ENCODE measurements at places on chromosomes 5 and 9.
A peak's percentile ranks its signal among the peaks of the same experiment; 100 is the strongest.

GRCh38 chr5:177548495-177548894 is 5.9 kb downstream of the FAM193B start:
- DNase-seq: no peak
- peaks cover 14% of the 10 kb centered on the region for H3K4me1 ChIP-seq
- H3K36me3 ChIP-seq: peaks cover 2% of the 10 kb centered on the region
- peak overlapping the region; percentile 33 for H3K27ac ChIP-seq
- H3K27me3 ChIP-seq: no peaks in the 10 kb centered on the region
- H3K4me3 ChIP-seq: no peak overlapping the region

GRCh38 chr9:134670042-134670525 is 28.5 kb downstream of the COL5A1 start:
- DNase-seq: peak; percentile 34
- no peaks in the 10 kb centered on the region for H3K27me3 ChIP-seq
- peak overlapping the region; percentile 16 for H3K27ac ChIP-seq
- no peaks in the 10 kb centered on the region for H3K36me3 ChIP-seq
- peaks cover 14% of the 10 kb centered on the region for H3K4me1 ChIP-seq

DNA sequence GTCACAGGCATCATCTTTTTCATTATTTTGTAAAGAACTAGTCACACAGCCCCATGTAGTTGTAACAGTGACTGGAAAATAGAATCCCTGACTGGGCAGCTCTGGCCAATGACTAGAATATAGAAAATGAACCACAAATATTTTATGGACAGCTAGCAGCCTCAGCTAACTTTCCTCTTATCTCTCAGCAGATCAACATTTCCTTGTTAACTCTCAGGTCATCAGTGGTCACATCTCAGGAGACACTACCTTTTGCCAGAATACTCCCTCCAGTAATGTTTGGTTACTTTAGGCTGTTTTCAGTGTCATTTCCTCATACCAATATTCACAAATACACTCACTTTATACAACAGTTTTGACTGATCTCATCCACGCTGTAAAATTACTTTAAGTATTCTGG is 43.9 kb downstream of the FAM169A start:
- no peak overlapping the region for H3K4me3 ChIP-seq
- H3K27me3 ChIP-seq: no peaks in the 10 kb centered on the region
- no peaks in the 10 kb centered on the region for H3K36me3 ChIP-seq
- H3K27ac ChIP-seq: no peak overlapping the region

- no peaks in the 10 kb centered on the region for H3K36me3 ChIP-seq
- no peaks in the 10 kb centered on the region for H3K4me1 ChIP-seq
- no peaks in the 10 kb centered on the region for H3K27me3 ChIP-seq
- DNase-seq: no peak
- no peak overlapping the region for H3K27ac ChIP-seq
Measured at GRCh38 chr5:39742916-39743315, 318.1 kb upstream of the DAB2 start.

GRCh38 chr5:17426104-17426749 is 71.8 kb upstream of the TAF11L2 start:
- H3K27me3 ChIP-seq: no peaks in the 10 kb centered on the region
- H3K36me3 ChIP-seq: no peaks in the 10 kb centered on the region
- no peak for DNase-seq
- H3K4me1 ChIP-seq: peaks cover 4% of the 10 kb centered on the region
- no peak overlapping the region for H3K4me3 ChIP-seq

- peaks cover 7% of the 10 kb centered on the region for H3K4me1 ChIP-seq
- no peak for DNase-seq
- no peak overlapping the region for H3K4me3 ChIP-seq
- no peaks in the 10 kb centered on the region for H3K36me3 ChIP-seq
- H3K27me3 ChIP-seq: no peaks in the 10 kb centered on the region
- no peak overlapping the region for H3K27ac ChIP-seq
Measured at GRCh38 chr9:131274674-131275331, 1.5 kb downstream of the FAM78A start.

GRCh38 chr5:177183766-177184360 is 50.3 kb downstream of the NSD1 start:
- H3K4me3 ChIP-seq: no peak overlapping the region
- no peaks in the 10 kb centered on the region for H3K27me3 ChIP-seq
- H3K4me1 ChIP-seq: peaks cover 7% of the 10 kb centered on the region
- no peaks in the 10 kb centered on the region for H3K36me3 ChIP-seq

GRCh38 chr5:17186256-17186655 is 31.2 kb upstream of the BASP1 start:
- H3K36me3 ChIP-seq: no peaks in the 10 kb centered on the region
- peaks cover 25% of the 10 kb centered on the region for H3K4me1 ChIP-seq
- H3K4me3 ChIP-seq: no peak overlapping the region
- no peaks in the 10 kb centered on the region for H3K27me3 ChIP-seq
- H3K27ac ChIP-seq: peak overlapping the region; percentile 21

DNA sequence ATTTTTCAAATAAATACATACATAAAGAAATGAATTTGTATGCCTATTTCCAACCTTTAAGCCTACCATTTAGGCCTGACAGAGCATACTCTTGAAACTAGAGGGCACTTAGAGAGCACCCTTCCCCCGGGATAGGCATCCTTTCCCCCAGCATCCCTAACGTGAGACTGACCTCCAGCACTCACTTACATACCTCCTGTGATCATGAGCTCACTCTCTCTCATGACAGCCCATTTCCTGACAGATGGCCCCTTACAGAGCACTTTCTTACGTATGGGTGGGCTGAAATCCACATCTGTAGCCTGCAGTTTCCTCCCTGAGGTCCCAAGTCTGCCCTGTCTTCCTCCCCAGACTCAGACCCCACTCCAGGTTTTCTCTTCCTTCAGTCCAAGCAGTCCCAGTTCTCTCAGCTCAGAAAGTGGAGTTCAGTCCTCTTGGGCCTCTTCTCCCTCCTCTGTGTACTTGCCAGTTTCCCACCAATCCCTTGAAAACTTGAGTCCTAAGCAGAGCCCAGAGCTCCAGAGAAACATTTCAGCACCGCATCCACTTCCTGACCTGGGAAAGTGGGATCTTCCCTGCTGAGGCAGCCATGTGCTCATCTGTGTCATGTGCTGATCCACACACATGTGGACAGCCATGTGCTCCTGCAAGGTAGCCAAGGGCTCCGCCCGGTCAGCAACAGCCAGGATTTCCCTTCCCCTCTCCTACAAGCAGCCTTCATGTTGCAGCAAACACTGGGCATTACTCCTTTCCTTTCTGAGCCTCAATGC is 2.2 kb upstream of the CDX1 start:
- no peaks in the 10 kb centered on the region for H3K36me3 ChIP-seq
- no peaks in the 10 kb centered on the region for H3K27me3 ChIP-seq
- DNase-seq: no peak
- H3K4me1 ChIP-seq: peaks cover 43% of the 10 kb centered on the region

- DNase-seq: no peak
- no peak overlapping the region for H3K4me3 ChIP-seq
- no peaks in the 10 kb centered on the region for H3K27me3 ChIP-seq
- H3K36me3 ChIP-seq: no peaks in the 10 kb centered on the region
- H3K4me1 ChIP-seq: no peaks in the 10 kb centered on the region
Measured at GRCh38 chr9:106704056-106704615, 158.8 kb upstream of the ZNF462 start.

GRCh38 chr5:158326256-158326655 is 467.3 kb upstream of the CLINT1 start:
- H3K4me3 ChIP-seq: no peak overlapping the region
- DNase-seq: no peak
- no peak overlapping the region for H3K27ac ChIP-seq
- no peaks in the 10 kb centered on the region for H3K4me1 ChIP-seq

GRCh38 chr5:133458435-133458834 is 153.9 kb downstream of the FSTL4 start:
- no peaks in the 10 kb centered on the region for H3K27me3 ChIP-seq
- no peak overlapping the region for H3K4me3 ChIP-seq
- no peak overlapping the region for H3K27ac ChIP-seq
- no peaks in the 10 kb centered on the region for H3K36me3 ChIP-seq
- peaks cover 28% of the 10 kb centered on the region for H3K4me1 ChIP-seq

- H3K36me3 ChIP-seq: no peaks in the 10 kb centered on the region
- no peaks in the 10 kb centered on the region for H3K27me3 ChIP-seq
- H3K4me3 ChIP-seq: no peak overlapping the region
- no peaks in the 10 kb centered on the region for H3K4me1 ChIP-seq
- H3K27ac ChIP-seq: no peak overlapping the region
Measured at GRCh38 chr5:146076028-146076427, 29.3 kb downstream of the PLAC8L1 start.

DNA sequence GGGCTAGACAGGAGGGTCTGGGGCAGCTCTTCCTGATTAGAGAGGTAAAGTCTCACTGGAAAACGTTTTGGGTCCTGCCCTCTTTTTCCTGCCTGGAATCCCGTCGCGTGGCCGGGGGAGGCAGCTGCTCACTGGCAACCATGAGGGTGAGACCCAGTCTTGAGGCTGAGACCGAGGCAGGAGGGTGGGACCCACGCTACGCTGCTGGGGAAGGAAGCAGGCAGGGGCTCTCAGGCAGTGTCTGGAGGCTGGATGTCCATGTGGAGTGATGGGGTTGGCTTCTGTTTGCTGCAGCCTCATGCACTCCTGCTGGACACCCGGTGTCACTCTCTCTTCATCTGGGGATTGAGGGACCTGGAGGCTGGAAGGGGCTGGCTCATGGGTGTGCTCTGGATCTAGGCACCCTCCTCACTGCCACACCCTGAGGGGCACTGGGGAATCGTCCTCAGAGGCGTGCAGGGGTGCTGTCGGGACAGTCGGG is 11.3 kb upstream of the SLC2A6 start:
- peaks cover 3% of the 10 kb centered on the region for H3K4me1 ChIP-seq
- H3K27me3 ChIP-seq: no peaks in the 10 kb centered on the region
- no peak overlapping the region for H3K4me3 ChIP-seq
- no peak for DNase-seq
- H3K27ac ChIP-seq: no peak overlapping the region

- H3K36me3 ChIP-seq: no peaks in the 10 kb centered on the region
- no peak for DNase-seq
- H3K27ac ChIP-seq: no peak overlapping the region
- no peaks in the 10 kb centered on the region for H3K27me3 ChIP-seq
Measured at GRCh38 chr9:26955222-26955903, 849 bp upstream of the IFT74 start.

- no peak for DNase-seq
- no peaks in the 10 kb centered on the region for H3K36me3 ChIP-seq
- H3K27me3 ChIP-seq: no peaks in the 10 kb centered on the region
- H3K4me1 ChIP-seq: no peaks in the 10 kb centered on the region
Measured at GRCh38 chr5:62977661-62978060, 399.0 kb downstream of the LRRC70 start.

- no peaks in the 10 kb centered on the region for H3K36me3 ChIP-seq
- no peaks in the 10 kb centered on the region for H3K27me3 ChIP-seq
- DNase-seq: no peak
- H3K4me3 ChIP-seq: no peak overlapping the region
Measured at GRCh38 chr9:21265421-21266189, 25.8 kb upstream of the IFNA14 start.

DNA sequence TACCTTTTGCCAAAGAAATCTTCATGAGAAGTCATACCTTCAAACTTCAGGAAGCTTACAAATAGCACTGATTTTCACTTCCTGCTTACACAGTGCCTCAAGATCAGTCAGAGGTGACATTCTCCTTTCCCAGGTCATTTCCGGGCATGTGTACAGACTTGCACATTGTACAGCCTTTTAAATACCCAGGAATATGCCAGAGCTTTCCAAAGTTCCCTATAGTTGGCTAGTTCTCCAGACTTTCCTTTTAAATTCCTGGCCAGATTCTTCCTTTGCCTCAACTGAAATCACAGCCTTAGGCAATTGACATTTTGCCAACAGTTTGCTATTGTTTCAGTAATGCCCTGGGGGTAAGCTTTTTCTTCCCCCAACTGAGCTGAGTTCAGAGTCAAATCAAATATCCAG is 47.2 kb downstream of the RFX3 start:
- no peaks in the 10 kb centered on the region for H3K27me3 ChIP-seq
- H3K36me3 ChIP-seq: no peaks in the 10 kb centered on the region

DNA sequence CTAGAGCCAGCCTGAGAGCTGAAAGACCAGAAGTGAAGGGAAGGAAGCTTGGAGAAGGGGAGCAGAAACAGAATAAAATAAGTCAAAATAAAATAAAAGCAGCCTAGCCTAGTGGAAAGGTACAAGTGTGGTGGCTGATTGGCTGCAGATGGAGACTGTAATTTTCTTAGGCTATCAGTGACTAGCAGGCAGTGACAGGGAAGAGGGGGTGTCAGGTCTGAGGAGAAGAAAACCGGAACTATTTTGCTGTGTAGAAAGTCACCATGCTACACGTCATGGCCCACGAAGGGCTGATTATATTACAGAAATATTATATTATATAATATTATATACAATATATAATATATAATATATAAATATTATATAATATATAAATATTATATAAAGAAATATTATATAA is 98.1 kb upstream of the TAF11L2 start:
- H3K27me3 ChIP-seq: no peaks in the 10 kb centered on the region
- peaks cover 43% of the 10 kb centered on the region for H3K4me1 ChIP-seq
- DNase-seq: no peak
- no peak overlapping the region for H3K27ac ChIP-seq

DNA sequence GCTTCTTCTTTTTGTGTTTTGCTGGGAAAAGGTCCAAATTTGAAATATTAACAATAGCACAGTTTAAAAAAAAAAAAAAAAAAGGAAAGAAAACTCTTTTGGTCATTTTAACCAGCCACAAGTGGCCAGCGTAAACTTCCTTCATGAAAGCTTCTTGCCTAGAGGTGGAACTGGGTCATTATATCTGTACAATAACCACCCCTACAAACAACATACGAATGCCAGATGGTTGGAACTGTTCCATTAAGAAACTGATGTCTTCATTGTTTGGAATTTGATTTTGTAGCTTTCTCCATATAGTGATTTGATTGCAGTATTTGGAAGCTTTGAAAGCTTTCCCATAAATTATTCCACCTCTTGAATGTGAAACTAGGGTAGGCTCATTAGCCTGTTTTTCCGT is 18.3 kb upstream of the LPAR1 start:
- H3K27me3 ChIP-seq: no peaks in the 10 kb centered on the region
- no peaks in the 10 kb centered on the region for H3K4me1 ChIP-seq

DNA sequence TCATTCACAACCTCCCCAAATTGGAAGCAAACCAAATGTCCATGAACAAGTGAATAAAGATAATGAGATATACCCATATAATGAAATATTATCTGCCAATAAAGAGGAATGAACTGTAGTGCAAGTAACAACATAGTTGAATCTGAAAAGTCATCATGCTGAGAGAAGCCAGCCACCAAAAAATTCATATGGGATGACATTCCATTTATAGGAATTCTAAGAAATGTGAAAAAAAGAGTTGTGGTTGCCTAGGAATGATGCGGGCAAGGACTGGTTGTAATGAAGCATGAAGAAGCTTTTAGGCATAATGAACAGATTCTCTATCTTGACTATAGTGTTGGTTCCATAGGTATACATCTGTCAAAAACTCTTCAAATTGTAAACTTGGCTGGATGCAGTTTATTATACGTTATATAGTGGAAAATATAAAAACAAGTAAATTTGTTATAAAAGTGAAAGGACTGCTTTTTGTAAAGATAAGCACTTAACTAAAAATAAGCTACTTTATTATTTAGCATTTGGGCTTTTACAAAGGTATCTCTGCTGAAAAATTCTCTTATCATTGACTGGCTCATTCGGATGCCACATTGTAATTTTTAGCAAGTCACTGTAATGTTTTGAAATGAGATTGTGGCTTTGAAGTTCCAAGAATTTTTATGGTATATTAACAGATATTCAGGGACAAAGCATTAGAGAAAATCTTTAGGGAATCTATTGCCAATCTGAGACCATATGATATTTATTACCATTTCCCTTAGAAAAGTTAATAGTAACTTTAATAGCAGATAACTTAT is 21.2 kb upstream of the TTC23L start:
- H3K36me3 ChIP-seq: no peaks in the 10 kb centered on the region
- H3K4me1 ChIP-seq: peaks cover 4% of the 10 kb centered on the region
- H3K27me3 ChIP-seq: no peaks in the 10 kb centered on the region
- H3K4me3 ChIP-seq: no peak overlapping the region
- no peak overlapping the region for H3K27ac ChIP-seq
- no peak for DNase-seq
